ENCODE measurements at places on chromosomes 2 and 18.

- DNase-seq, result no peak
Measured at GRCh38 chr2:96806468-96807126, 9.5 kb upstream of the CNNM3 start.

- DNase-seq, result no peak
Measured at GRCh38 chr18:68244786-68245185, 470.1 kb downstream of the TMX3 start.

GRCh38 chr2:202436626-202437025 is 60.5 kb downstream of the BMPR2 start:
- no peak for DNase-seq

GRCh38 chr2:129055242-129055641 is 736.6 kb upstream of the HS6ST1 start:
- DNase-seq, result no peak

DNA sequence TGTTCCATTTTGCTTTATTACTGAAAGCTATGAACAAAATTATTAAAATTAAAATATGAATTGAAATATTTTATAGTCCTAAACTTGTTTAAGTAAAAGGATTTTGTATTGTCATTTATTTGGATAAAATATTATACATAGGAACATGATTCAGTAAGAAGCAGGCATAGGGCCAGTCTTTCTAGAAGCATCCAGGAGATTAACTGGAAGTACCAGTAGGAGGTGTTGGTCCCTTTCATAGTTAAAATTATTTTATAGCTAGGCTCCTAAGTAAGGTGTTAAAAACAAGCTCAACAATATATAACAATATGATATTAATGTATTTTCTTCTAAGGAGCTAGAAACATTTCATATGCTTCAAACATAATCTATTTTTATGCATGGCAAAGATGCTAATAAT is 43.7 kb downstream of the FIGN start:
- DNase-seq, result no peak

DNA sequence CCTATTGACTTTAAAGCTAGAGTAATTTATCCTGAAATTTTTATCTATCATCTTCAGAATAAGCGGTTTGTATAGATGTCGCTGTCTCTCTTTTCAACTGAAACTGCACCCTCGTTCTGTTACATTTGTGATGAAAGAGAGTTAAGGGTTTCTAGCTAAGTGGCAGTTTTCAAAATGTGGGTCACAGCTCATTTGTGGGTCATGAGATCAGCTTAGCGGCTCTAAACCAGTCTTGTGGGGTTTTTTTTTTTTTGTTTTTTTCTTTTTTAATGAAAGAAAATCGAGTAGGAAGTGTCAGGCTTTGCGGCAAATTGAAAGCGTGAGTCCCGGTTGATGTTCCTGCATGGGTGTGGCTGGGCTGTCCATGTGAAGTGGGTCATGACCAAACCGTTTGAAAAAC is 31.2 kb downstream of the SALL3 start:
- no peak for DNase-seq

All from inflammatory macrophage treated with lipopolysaccharide for 4 hours (primary cell).